ENCODE measurements at places on chromosomes 16 and 17.

DNA sequence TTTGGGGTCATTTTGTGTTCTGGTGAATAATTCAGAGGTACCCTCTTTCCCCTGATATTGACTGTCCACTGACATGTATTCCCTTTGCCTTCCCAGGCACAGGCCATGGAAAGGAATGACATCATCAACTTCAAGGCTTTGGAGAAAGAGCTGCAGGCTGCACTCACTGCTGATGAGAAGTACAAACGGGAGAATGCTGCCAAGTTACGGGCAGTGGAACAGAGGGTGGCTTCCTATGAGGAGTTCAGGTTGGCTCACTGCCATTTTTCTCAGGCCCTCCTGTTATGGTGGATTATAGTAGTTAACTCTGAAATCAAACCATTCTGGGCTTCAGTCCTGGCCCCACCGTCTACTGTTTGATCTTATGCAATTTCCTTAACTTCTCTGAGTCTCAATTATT is 1.6 kb upstream of the EFTUD2 start:
- DNase-seq: peak; percentile 57

DNA sequence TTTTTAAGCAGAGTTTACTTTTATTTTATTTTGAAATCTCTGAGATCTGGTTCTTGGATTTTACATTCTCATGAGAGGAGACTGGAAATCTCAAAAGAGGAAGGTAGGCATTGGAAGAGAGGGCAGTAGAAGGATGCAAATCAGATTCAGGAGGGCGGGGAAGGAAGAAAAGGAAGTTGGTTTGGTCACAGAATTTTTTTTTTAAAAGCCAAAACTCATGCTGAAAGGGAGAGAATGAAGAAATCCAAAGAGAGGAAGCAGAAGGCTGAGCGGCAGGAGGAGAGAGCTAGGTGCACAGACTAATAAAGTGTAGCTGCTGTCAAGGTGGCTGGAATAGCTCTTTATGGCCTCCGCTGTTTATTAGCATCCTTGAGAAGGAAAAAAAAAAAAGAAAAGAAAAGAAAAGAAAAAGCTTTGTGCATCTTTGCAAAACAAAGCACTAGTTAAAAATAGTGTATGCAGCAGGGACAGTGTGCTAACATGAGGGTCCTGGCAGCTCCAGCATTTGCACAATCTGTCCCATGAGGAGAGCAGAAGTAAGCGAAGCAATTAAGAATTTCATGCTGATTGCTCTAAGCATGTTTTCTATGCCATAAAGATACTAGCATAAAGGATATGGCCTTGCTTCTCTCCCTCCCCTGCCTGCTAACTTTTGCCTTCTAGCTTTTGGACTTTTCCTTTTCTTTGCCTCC is 194.2 kb downstream of the ZFHX3 start:
- DNase-seq: no peak

GRCh38 chr17:28726226-28726626 is at the start of gene TLCD1:
TLCD1 (minus strand) TSS chr17:28726233; CDS start chr17:28726097, 136 bp downstream.
- DNase-seq: peak; percentile 80

DNA sequence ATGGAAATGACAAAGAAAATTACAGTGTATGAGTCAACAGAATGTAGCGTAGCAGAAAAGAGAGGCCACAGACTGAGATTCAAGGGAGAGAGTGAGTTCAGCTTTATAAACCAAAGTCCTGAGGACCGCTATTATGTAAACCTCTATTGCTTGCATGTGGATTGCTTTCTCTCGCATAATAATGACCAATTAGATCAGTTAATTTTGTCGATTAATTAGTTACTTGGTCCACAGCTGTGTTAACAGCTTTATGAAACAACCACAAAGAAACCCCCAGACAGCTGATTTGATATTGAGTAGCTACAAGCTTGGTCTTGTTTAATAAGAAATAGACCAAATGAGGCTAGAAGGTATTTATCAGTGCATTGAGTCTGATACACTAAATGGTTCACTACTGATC is 291.8 kb upstream of the ERCC4 start:
- DNase-seq: no peak

DNA sequence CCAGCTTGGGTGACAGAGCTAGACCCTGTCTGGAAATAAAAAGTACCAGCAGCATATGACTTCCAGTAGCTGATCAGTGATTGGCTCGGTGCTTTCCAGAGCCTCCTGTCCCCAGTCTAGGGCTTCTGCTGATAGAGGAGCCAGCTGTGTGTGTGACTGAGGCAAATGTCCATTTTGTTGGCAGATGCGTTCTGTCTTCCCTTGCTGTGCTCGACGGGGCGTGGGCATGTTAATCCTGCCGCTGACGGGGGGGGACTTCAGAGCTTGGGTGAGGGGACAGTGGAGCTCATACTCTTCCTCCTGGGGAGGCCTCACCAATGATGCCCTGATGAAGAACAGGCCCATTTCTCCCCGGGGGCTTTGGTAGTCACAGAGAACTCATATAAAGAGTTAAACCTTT is 14.6 kb downstream of the KCTD2 start:
- no peak for DNase-seq

GRCh38 chr16:24986512-24987303 is 28.5 kb downstream of the ARHGAP17 start:
- DNase-seq: no peak

DNA sequence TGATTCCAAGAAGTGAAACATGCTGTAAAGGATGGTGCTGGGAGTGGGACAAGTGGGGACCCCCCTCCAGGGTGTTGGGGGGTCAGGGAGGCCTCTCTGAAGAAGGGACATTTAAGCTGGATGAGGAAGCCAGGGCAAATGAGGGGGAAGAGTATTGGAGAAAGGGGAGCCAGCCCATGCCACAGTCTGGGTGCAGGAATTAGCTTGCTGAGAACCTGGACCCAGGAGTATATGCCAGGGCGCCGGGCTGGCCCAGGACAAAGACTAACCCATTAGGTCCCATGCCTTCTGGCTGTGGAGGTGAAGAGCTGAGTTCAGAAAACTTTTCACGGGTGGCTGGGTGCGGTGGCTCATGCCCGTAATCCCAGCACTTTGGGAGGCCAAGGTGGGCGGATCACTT is 45.6 kb upstream of the PIK3R6 start:
- DNase-seq: no peak

DNA sequence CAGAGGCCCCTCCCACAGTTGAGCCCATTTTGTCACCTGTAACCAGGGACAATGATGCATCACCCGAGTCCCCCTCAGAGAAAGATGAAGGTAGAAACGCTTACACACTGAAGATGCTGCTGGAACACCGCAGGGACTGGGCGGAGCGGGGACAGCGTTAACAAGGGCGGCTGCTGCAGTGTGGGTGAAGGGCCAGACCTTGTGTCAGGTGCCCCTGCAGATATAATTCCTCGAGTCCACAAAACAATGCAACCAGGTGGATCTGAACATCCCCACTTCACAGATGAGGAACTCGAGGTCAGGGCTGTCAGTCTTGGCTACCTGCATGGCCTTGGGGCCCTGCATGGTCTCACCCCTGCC is 6.3 kb upstream of the MAPK7 start:
- no peak for DNase-seq

GRCh38 chr16:74724820-74725549 is 24.3 kb upstream of the MLKL start:
- no peak for DNase-seq

GRCh38 chr17:66738301-66738700 is 96.6 kb upstream of the CACNG5 start:
- DNase-seq: no peak

GRCh38 chr17:56681561-56682266 is 88.2 kb downstream of the NOG start:
- no peak for DNase-seq

GRCh38 chr17:8080208-8080798 is 7.2 kb downstream of the ALOX12B start:
- no peak for DNase-seq

DNA sequence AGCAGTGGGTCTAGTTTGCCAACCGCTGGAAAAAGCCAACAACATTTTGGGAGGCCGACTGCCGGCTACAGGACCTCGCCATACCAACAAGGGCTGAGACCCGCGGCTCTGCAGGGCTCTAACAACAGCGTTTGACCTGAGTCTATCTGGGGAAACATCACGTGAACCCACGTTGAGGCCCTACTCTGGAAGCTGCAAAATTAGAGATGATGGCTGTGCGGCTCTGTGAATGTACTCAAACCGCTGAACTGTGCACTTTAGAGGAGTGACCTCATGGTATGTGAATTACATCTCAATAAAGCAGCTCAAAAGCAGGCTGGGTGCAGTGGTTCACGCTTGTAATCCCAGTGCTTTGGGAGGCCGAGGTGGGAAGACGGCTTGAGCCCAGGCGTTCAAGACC is 10.1 kb upstream of the CEP295NL start:
- DNase-seq: no peak

GRCh38 chr17:72053036-72053435 is 67.8 kb upstream of the SOX9 start:
- DNase-seq: no peak

Measured in NCI-H510A (cell line).